Activated CD4-positive, CD25-positive, alpha-beta regulatory T cell (primary cell): ENCODE measurements at places on chromosomes 6 and 20.

DNA sequence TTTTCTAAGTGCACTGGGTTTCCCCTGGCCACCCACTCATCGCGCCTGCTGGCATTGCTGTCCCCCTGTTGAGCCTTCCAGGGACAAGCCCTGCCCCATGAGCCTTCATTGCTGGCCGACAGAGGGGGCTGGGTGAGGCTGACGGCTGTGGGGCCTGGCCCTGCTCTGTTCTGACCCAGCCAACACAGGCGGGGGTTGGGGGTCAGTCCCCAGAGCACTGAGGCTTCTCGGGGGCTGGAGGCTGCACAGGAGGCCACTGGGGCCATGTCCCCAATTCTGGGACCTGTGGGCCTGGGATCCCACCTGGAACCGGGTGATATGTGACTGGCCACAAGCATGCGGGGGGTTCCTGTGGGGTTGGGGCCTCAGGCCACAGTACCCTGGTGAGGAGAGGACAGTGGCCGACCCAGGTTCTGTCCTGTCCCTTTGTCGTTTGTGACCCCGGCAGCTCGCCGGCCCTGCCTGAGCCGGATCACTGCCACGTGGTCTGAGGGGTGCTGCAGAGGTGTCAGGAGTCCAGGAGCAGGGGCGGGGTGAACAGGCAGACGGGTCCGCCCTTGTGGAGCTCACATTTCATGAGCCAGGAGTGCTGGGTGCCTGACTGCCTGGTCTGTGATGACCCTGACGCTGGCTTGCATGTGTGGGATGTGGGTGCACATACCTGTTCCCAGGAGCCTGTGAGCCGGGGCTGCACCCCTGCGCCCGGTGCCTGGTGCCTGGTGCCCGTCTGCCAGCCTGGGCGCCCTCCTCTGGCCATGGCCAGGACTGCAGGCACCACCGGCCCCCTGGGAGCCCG lies 2.1 kb upstream of the COL20A1 start:
- DNase-seq, result peak; percentile 45

DNA sequence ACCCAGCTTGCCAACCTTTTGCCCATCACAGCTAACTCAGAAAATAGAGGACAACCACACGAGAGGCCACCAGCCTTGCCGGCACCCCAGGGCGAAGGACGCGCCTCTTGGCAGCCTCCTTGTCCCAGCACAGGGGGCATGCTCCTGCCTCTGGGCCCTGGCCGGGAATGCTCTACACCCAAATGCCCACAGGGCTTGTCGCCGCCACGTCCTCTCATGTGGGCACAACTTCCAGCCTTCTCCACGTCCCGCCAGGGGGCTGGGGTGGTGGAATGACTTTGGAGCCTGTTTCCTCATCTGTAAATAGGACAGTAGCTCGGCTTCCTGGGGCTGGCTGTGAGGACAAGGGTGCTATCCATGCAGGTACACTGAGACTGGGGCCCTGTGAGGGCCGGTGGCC lies 152.4 kb upstream of the MLN start:
- no peak for DNase-seq

GRCh38 chr20:17771206-17772004 lies 71.6 kb downstream of the BANF2 start:
- no peak for DNase-seq

- no peak for DNase-seq
Observed at GRCh38 chr6:93088621-93089501, 330.5 kb downstream of the EPHA7 start.

DNA sequence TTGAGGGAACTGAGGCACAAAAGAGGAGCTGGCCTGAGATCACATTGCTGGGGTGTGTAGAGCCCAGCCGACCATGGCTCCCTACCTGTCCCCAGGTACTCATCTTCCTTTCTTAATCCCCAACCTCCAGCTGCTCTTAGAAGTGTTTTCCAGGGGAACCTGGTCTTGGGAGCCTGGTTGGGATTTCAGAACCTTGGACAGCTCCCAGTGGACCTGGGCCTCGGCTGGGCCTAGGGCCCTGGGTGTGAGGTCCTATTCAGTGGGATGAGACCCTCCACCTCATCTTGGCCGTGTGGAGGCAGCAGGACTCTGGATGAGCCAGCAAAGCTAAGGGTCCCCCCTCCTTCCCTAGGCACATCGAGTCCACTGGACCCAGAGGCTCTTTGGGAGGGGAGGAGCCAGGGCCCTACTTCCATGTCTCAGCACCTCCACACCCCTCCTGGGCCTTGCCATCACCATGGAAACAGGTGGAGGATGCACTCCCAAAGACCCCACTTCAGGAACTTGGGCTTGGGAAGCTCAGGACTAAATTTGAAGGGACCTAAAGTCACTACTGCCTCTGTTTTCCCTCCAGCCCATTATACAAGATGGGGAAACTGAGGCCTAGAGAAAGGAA lies 38.5 kb downstream of the DLGAP4 start:
- no peak for DNase-seq

DNA sequence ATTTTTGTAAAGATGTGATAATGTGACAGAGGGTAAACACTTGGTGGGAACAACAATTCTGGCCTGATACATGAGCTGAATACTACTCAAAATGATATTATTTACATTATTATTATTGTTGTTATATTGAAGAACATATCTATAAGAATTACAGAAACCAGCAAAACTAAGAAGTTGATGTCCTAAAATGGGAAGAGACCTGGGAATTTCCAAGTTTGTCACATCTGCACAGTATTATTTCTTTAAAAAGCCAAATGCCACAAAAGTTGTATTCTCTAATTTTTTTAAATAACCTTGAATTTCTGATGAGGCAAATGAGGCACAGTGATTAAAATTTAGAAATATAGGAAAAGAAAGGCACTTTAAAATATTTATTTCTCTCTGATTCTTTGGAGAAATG lies 5.0 kb upstream of the ZNF292 start:
- DNase-seq, result no peak

DNA sequence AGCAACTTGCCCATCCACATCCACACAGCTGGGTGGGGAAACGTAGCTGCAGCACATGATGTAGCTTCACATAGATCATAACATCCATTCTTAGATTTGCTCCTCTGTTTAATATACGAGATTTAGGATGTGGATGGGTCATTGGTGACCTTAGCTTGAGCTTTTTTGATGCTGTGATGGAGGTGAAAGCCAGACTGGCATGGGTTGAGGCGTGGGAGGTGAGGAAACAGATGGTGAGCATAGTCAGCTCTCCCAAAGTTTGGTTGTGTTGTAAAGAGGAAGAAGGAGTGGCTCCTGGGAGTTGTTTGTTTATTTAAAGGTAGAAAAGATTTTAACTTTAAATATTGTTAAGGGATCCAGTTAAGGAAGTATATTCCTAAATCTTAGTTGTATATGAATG lies 5.3 kb downstream of the ARFGEF2 start:
- DNase-seq, result no peak

- DNase-seq, result no peak
Observed at GRCh38 chr6:46690911-46691451, 3.3 kb downstream of the TDRD6 start.

- DNase-seq, result no peak
Observed at GRCh38 chr6:16799279-16800193, 38.3 kb upstream of the ATXN1 start.

DNA sequence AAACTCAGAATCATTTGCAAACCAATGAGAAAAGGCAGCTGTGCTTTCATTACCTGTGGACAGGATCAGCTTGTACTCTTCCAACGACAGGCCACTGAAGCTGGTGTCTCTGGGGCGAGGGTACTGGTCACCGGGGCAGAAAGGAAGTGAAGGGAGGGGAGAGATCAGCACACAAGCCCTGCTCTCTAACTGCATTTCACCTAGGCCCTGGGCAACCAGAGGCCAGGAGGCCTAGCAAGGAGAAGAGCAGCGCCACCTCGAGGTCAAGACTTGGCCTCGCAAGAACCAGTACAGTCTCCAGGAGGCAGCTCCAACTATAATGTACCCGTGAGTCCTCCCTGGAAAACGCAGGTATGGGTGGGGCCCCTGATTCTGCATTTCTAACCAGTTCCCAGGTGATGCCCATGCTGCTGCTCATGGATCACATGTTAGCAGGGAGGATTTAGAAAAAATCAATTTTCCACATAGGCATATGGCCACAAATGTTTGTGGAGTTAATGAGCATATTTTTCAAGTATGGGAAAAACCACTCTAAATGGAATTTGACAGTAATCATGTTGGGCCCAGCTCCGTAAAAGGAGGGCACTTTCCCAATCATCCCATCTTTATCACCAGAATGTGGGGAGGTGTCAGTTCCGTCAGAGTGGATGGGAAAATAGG lies 11.0 kb downstream of the UQCC2 start:
- DNase-seq, result peak; percentile 57

DNA sequence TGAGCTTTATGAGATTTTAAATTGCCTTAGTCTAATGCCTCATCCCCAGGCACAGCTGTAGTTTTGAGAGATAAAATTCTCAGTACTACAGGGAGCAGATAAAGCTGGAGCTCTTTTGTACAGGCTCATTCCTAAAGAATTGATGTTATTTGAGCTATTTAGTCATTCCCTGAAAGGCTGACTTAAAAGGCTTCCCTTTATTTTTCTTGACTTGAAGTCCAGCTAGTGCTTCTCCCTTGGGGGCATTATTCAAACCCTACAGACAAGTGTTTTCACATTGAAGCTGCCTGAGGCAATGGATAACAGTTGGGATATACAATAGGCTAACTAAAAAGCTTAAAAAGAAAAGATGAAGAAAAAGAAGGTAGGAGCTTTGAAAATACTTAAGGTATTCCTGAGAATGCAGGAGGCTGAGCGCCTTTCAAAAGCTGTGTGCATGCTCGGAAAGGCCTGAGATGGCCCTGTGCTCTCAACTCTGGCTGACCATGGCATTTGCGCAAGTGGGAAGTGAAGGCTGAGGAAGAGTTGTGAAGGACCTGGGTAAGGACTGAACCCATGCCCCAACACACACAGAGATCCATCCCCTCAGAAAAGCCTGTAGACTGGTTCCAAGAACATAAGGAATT lies 315.1 kb downstream of the SMOC2 start:
- no peak for DNase-seq

DNA sequence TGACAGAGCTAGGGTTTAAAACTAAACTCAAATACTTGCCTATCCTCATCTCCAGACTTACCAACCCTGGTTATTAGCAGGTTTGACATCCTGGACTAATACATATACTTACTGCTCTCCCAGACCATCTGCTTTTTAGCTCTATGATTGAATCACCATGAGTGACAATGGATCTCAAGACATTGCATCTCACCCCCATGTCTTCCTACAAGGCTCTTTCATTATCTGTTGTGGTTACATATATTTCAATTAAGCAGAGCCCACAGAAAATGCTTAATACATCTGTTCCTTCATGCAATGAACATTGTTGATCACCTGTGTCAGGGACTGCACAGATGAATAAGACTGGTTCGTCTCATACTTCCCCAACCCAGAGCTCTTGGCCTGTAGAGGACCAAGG lies 19.4 kb downstream of the SAMD3 start:
- no peak for DNase-seq

DNA sequence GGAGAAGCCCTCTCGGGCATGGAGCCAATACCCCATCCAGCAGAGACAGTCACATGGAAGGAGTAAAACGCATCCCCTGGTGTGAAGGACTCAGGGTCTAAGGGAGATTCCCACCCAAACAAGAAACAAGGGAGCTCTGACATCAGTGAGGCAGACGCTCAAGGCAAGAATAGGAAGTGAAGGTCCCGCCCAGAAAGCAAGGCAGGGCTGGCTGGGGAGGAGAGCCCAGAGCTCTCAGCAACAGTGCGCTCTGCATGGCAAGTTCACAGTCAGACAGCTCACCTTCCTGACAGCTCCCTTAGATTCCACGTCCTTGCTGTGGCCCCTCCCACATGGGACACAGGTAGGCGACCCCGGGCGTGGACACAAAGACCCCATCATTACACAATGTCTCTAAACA lies 85.6 kb downstream of the TTLL2 start:
- no peak for DNase-seq

GRCh38 chr6:63774961-63775360 lies 139.4 kb downstream of the PHF3 start:
- DNase-seq, result no peak

DNA sequence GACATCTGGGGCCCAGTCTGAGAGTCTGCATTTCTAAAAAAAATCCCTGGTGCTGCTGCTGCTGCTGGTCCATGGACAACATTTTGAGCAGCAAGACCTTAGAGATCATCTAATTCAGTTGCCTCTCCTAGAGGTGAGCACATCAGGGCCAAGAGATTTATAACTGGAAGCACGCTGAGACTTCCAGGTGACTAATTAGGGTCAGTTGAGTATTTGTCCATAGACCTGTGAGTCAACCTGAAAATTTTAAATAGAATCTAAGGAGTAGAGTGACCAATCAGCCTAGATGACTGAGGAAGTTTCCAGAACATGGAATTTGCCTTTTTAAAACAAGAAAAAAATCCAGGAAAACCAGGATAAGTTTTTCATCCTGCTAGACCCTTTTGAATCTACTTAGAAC lies 221.4 kb downstream of the PKHD1 start:
- no peak for DNase-seq

- DNase-seq, result no peak
Observed at GRCh38 chr6:166556863-166557322, 29.6 kb downstream of the RAMACL start.

- DNase-seq, result no peak
Observed at GRCh38 chr6:41256383-41256782, 28.2 kb downstream of the TREML4 start.

- DNase-seq, result no peak
Observed at GRCh38 chr6:82441047-82441855, 77.6 kb downstream of the TPBG start.

DNA sequence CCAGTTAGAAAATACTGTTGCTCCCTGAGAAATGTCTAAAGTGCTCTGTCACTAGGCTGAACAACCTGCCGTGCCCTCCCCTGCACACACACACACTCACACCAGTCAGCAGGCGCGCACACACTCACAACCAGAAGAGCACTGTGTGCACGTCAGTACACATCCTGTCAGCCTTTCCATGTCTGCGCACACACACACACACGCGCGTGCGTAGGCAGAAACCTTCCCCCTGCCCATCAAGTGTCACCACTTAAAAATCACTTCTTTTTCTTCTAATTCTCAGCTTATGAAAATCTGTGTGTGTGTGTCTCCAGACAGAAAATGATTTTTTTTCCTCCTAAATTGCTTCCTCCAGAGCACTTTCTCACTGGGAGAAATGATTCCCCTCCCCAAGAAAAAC lies 100.3 kb downstream of the EDN3 start:
- DNase-seq, result no peak

DNA sequence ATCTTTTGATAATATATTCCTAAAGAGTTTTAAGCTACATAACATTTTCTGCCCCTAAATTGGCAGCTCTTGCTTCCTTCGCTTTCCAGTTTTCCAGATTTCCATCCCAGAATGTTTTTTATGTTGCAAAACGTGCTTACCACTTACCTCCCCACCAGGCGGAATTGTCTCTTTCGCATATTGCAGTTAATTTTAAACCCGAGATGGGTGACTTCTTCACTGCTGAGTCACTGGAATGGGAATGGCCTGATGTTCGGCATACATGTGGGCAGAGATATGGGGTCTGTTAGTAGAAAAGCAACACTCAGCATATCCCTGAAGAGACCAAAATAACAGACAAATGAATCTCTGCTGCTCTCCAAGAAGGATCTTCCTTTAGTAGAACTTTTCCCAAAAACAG lies 491.2 kb downstream of the PREX1 start:
- no peak for DNase-seq

GRCh38 chr6:38187325-38187724 lies 367.8 kb downstream of the ZFAND3 start:
- DNase-seq, result no peak
